ENCODE measurements at places on chromosomes 2 and 18.

DNA sequence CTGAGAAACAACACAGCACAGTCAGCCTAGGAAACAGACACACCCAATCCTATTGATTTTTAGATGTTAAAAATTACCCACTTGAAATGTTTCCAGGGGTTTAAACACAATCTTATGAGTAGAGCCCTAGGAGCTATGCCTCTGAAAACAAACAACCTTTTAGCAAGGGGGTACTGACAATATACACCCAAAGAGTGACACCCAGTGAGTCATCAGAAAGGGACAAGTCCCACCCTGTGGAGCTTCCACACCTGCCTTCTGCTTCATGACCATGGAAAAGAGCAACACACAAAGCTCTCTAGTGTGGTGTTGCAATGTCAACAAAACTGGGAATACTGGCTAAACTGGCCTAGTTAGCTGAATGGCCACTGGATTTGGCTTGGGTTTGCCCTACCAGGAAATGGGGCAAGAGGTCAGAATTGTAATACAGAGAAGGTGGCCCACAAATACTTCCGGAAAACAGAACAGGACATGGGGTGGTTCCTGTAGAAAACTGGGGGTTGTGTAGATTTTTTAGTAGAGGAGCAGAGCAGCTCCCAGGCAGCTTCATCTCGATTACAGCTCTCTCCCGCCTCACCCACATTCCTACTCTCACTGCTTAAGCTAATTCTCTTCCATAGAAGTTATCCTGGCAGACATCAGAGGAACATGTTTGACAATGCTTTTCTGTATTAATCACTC is 98.2 kb downstream of the GAREM1 start:
- DNase-seq, result no peak

DNA sequence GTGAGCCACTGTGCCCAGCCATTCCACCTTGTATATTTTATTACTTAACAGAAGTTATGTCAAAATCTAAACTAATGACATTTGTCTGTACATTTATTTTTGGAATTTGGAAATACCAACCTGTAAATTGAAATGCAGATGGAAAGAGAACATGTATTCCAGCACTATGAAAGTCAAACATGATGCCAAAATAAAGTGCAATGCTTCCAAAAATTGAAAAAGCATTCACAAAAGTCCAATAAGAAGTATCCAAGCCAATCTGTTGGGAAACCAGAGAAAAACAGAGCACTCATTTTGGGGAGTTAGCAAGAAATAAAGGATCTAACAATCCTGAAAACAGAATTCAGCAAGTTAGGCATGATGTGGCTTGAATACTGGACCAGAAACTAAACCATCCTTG is 30.3 kb upstream of the NARS1 start:
- no peak for DNase-seq

GRCh38 chr2:223929571-223930102 is 15.5 kb downstream of the WDFY1 start:
- DNase-seq, result no peak

GRCh38 chr2:67674668-67675067 is 277.5 kb downstream of the ETAA1 start:
- DNase-seq, result no peak

- DNase-seq, result peak; percentile 54
Observed at GRCh38 chr18:5296706-5297320, 1.3 kb upstream of the ZBTB14 start.

Data from substantia nigra (tissue), 51 donors.